ENCODE measurements at places on chromosomes 7 and 10.

DNA sequence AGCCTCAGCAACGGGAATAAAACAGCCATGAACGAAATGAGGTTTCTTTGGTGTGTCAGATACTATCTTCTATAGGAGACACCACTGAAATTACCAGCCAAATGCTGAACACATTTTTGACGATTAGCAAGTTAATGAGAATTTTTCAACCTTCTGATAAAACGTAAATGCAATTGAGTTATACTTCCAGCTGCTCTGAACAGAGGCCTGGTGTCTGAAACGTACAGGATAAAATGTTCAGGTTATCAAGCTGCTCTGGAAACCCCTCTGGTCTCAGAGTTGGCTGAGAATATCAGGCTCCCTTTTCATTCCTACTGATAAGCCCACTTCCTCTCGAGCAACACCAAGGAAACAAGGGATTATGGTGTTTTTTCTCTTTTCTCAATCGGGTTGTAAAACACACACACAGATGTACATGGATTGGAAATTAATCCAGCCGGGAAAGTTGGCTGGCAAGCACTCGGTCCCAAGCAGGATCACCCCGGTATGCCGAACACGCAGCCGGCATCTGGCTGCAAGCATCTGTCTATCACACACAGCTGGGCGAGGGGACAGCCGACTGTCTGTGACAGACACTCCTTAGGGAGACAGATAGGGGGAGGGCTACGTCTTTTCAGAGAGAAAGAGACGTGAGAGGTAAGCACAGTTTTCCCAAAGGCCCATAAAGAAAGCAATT is 171.8 kb downstream of the PRKAG2 start:
- DNase-seq = no peak

DNA sequence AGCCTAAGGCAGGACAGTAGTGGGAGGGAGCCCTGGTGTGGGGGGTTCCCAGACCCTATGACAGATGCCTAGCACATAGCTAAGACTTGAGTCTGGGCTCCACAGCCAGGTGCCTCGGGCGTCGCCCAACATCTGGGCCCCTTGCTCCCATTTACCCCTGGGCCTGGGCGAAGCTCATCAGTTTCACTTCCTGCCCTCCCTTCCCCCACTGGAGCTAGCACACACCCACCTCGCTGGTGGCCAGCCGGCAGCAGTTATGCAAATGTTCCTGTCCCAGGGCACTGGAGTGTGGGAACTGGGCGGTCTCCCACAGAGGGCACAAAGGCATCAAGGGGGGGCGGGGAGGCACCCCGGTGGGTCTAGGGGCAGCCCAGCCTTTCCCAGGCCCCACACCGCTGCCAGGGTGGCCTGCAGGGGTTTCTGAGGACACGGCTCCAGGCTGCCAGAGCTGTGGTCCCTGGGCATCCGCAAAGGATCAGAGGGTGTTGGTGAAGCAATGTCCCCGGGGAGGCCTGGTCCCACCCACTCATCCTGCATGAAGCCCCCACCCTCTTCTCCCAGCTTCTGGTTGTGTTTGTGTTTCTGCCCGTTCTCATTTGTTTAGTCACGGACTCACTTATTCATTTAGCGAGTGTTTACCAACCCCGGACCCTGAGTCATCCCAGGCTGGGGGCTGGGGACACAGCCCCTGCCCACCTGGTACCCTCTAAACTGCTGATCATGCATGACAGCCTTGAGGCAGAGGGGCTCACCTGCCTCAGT is 20.4 kb downstream of the SH2B2 start:
- DNase-seq = no peak

- no peak for DNase-seq
These were observed 153.1 kb downstream of the ZNF365 start for GRCh38 chr10:62527019-62527827.

- DNase-seq = no peak
These were observed 129.7 kb downstream of the C10orf105 start for GRCh38 chr10:71589617-71590551.

GRCh38 chr7:77428777-77429231 is 12.7 kb upstream of the GSAP start:
- DNase-seq = no peak

DNA sequence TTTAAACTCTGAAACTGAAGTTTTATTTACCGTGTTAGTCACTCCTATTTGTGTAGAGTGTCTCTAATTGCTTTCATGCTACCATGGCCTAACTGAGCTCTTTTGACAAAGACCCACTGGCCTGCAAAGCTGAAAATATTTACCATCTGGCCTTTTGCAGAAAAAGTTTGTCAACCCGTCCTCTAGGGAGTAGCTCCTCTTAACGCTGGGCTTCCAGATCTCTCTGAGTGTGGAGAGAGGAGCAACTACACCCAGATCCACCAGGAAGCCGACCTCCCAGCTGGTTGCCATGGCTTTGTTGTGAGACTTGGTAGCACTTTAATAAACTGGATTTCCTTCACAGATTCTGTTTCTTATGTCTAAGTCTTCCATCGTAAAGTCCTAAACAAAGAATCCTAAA is 4.2 kb upstream of the C10orf71 start:
- DNase-seq = no peak

GRCh38 chr7:69531050-69531449 is 67.2 kb upstream of the AUTS2 start:
- DNase-seq = no peak

GRCh38 chr10:122176232-122177213 is 94.6 kb upstream of the BTBD16 start:
- DNase-seq = no peak

DNA sequence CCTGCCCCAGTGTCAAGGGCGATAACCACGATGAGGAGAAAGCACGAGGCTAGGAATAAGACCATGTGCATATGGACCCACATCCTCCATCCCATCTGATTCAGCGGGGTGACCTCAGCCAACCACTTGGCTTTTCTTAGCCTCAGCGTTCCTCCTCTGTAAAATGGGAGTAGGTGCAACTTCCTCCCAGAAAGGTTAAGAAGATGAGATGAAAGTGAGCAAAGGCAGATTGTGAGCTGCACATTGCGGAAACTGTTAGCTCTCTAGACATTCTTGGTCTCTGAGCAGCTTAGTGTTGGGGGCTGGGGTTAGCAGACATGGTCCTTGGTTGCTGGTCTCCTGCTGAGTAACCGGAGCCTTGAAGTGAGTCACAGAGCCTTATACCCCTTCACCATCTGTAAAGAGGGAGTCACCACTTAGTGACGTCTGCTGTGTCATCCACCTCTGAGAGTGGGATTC is 497.3 kb upstream of the GALNT17 start:
- no peak for DNase-seq

- DNase-seq = no peak
These were observed 129.7 kb upstream of the CALCR start for GRCh38 chr7:93704217-93704616.

DNA sequence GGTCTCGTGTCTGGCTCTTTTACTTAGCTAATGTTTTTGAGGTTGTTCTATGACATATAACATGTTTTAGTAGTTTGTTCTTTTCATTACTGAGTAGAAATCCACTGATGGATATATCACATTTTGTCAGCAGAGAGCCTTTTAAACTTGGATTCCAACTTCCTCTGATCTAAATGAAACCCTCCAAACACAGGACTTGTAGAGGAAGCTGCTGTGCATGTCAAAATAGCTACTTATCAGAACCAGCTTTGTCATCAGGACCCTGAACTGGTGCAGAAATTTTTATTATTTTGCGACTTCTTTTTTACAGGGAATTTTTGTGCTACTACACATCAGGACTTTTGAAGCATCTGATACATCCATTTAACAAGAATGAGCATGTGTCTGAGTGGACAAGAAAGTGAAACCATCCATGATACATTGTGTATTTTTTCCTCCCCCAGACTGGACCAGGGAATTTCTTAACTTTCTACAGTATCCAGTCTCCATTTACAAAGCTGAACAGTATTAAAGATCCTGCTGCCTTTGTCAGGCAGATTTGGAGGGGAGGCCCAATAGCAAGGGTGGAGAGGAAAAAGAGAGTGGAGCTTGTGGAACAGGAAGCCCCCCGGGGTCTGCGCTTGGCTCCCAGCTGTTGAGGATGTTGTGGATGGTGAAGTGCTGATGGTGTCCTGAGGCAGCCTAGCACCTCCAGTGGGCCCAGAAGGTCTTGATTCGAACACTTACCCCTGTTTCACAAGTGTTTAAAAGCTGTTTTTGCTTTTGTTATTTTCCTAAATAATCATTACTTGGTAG is 29.3 kb upstream of the MTPAP start:
- DNase-seq = no peak

- DNase-seq = no peak
These were observed at the start of gene EBF3 for GRCh38 chr10:129963641-129964501. Gene EBF3 (minus strand): TSS chr10:129964274. CDS start chr10:129963768, 506 bp downstream.

DNA sequence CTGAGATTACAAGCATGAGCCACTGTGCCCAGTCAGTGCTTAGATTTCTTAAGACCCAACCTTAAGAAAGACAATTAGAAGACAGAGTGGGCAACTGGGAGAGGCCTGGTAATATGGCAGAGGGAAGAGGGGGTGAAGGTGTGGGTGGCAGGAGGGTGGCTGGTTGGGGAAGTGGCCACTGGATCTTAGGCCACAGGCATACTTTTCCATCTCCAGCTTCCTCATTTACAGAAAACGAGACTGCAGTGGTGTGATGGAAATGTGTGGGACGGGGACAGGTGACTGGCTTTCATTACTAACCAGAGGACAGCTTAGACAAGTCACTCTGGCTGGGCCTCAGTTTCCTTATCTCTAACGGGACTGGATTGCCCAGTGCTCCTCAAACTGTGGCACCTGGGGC is 1.0 kb upstream of the FFAR4 start:
- no peak for DNase-seq

GRCh38 chr7:75596727-75597614 is 104.9 kb downstream of the SPDYE5 start:
- DNase-seq = no peak

DNA sequence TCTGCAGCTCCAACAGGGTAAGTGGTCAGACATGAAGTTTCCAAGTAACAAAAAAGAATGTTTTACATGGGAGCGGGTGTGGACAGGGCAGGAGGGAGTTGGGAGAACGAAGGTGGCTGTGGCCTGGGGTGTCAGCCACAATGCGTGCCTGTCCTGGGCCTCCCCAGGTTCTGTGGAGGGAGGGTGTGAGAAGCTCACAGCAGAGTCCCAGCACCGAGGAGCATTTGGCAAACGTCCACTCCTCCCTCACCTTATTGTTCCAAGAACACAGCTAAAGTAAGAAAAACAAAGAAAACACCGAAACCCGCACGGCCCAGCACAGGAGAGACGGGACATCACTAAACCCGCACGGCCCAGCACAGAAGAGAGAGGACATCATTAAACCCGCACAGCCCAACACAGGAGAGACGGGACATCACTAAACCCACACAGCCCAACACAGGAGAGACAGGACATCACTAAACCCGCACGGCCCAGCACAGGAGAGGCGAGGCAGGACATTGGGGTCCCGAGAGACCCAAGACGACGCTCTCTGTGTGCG is 226.4 kb downstream of the MAD1L1 start:
- no peak for DNase-seq

DNA sequence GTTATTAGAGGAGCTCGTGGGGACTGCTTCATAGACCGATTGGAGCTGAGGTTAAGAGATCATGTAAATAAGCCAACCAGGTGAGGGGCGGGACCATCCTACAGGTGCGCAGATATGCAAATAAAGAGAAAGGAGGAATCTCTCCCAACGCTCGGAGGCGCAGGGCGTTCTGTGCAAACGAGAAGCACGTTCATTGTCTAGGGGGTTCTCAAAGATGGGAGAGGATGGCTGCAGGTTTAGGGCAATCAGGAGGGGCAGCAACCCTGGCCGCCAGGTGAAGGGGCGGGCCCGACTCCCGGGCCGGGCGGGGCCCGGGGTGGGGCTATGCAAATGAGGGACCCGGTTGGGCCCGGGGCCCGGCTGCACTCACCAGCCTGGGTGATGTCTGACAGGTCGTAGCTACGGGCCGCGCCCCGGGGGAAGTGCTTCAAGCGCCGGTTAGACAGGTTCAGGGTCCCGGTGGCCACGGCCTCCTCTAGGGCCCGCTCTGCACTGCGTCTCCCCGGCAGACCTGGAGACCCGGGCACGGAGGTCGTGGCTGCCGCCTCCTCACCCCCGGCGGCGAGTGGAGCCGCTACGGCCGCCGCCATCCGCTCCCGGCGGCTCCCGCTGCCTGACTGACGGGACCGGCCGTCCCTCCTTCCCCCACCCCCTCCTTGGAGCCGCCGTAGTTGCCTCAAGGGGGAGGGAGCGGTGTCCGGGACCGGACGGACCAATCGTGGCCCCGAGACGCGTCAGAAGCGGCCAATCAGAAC is at the start of gene LRCH4:
LRCH4 (minus strand) TSS at position 619 of the 755 bp plus-strand sequence; CDS start at position 590, 29 bp downstream.
- no peak for DNase-seq

DNA sequence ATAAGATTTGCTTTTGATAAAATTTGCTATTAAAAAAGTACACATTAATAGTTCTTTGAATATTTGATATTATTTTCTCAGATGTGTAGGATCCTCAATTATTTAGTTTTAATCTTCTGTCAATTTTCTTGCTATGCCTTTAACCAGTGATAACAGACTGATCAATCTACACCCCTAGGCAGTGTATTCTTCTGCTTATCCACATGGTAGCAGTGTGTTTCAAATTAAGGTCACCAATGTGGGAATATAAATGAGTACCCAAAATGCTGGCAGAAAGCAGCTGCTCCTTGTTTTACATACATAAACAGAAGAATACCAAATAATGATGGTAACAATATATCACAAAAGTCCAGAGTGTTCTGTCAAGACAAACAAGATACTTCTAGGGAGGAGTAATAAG is 87.0 kb downstream of the SKAP2 start:
- DNase-seq = no peak

- no peak for DNase-seq
These were observed 84.9 kb downstream of the C10orf105 start for GRCh38 chr10:71634531-71635164.

GRCh38 chr10:71998840-71999194 is 34.6 kb downstream of the CHST3 start:
- DNase-seq = no peak

- no peak for DNase-seq
These were observed 39.9 kb downstream of the TOMM7 start for GRCh38 chr7:22782616-22783232.

GRCh38 chr7:25069900-25070443 is 55.1 kb downstream of the CYCS start:
- no peak for DNase-seq

DNA sequence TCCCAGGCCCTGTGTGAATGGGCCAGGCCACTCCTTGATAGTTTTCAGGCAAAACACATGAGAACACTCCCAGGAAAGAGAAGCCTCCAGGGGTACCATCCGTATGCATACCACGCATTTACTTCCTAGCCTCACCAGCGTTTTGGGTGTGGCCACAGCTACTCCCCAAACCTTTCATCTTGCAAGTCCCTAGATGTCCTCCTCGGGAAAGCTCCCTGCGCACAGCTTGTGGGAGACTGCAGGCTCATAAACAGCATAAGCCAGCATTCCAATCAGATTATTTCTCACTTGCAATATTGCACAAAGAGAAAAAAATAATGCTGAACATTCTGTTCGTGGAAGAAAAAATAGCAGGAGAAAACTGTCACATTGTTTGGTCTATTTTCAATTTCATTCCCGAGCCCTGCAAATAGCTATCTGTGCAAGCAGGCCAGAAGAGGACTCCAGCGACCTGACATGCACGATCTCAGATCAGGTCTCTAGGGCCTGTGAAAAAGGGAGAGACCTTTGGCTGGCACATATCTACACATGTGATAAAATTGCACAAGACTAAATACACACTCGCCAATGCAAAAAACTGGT is 175.6 kb downstream of the PLXNA4 start:
- no peak for DNase-seq

GRCh38 chr10:44923611-44924010 is 12.5 kb downstream of the TMEM72 start:
- no peak for DNase-seq

GRCh38 chr7:98178762-98179490 is 32.3 kb upstream of the BHLHA15 start:
- no peak for DNase-seq
